Gastroesophageal sphincter (tissue), 4 donors: ENCODE measurements at places on chromosomes 7 and 10.

DNA sequence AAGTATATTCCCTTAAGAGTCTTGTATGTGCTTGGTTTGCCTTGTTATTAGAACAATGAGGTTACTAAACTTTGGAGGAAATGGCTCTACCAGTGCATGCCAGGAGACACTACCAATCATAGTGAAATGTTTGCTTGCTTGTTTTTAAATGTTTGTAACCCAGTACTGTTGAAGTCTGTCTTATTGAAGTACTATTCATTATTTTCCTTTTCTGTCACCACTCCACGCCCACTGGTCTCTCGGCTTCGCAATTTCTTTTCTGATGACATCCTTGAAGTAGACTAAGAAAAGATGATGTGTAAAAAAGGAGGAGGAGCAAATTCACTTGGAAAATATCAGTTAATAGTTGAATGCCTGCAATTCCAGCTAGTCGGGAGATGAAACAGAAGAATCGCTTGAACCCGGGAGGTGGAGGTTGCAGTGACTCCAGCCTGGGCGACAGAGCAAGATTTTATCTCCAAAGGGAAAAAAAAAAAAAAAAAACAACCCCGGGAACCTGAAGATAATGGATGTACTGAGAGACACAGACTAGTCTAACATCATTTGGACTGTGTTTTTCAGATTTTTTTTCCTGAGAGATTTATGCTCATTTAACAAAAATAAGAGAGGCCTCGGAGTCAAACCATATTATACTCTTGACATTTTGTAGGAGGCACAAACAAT lies 959.4 kb downstream of the PCDH15 start:
- no peak for ATAC-seq

DNA sequence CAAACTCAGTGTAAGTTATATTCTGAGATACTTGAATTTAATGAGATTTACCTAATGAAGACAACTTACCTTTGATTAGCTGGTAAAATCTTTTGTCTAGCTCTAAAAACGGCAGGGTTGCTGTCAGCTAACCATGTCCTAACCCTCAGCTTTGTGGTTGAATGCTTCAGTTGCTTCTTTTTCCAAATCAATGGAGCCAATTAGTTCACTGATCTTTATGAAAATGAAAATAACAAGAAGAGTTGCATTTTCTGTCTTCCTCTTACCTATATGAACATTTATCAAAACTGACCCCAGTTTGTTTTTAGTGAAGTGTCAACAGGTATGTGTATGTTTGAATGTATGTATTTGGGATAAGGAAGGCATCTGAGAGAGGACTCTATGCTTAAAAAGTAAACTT lies 253.1 kb upstream of the MTPN start:
- no peak for ATAC-seq

DNA sequence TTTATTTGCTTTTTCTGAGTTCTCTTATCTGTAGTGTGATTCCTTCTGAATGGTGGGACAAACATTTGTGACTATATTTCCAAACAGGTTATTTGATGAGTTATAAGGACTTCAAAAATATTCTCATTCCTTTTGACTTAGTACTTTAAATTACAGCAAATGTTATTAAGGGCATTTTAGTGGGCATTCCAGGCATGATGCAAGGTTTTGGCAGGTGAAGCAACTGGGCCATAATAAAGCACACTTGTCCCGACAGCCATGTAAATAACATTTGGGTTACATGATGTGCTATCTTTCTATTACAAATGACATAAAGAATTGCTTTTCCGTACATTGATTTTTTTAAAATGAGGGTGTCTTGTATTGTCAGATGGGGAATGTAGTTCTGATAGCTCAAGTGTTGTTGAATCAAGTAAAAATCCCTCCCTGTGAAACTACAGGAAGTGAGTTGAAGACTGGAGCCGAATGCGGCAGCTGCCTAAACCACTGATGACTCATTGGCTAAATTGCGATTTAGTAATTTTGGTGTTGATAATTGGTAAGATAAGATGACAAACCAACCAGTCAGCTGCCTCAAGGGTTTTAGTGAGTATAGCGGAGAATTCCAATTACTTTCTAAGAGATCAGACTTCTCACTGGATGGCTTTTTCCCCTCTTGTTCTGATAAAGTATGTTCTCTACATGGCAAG lies 231.3 kb upstream of the NPY start:
- ATAC-seq = no peak

GRCh38 chr10:124084708-124085107 lies 8.7 kb downstream of the CHST15 start:
- no peak for ATAC-seq

- ATAC-seq = no peak
Observed at GRCh38 chr10:73889014-73889413, 14.7 kb upstream of the CAMK2G start.

DNA sequence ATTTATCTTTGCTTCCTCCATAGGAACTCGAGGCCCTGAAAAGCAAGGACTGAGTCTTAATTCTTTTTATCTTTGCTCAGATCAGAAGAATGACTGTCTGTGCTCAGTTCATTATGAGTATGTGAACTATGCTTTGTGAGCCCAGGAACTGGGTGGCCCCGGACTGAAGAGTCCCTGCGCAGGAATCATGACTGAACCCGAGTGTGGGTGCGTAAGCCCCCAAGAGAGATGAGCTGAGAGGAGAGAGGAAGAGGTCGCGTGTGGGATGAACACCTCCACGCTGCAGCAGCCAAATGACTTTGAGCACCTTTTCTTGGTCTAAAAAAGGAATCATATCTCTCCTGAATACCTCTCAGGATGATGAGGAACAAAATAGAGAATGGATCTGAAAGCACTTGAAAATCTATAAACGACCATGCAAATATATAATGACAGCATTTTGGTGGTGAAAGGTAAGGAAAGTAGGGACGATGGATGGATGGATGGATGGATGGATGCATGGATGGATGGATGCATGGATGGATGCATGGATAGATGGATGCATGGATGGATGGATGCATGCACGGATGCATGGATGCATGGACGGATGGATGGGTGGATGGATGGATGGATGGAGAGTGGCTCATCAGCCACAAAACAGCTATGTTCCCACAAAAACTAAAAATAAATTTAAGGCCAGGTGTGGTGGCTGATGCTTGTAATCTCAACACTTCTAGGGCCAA lies 19.8 kb downstream of the FAM171A1 start:
- ATAC-seq = no peak

GRCh38 chr10:101570428-101571270 lies 17.4 kb downstream of the POLL start:
- peak; percentile 8 for ATAC-seq

DNA sequence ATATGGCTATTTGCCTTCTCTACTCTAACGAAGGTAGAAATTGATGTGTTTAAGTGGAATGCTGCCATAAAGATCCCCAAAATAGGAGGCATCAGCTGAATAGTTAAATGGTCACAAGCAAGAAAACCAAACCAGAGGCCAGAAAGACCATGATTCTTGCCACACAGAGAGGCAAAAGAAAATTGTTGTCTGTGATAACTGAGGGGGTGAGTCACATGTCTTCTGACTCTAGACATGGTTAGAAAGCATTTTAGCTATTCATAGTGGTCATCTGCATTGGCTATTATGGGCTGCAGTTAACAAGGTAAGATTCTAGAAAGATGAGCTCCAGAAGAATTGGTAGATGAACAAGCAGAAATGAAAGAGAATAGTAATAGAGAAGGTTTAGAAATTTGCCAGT lies 361.4 kb upstream of the NPSR1 start:
- no peak for ATAC-seq

- ATAC-seq = no peak
Observed at GRCh38 chr10:75553550-75553949, 122.1 kb downstream of the LRMDA start.

GRCh38 chr10:114753126-114753525 lies 68.5 kb upstream of the FHIP2A start:
- ATAC-seq = no peak

GRCh38 chr10:71462062-71462935 lies 65.6 kb downstream of the CDH23 start:
- no peak for ATAC-seq

DNA sequence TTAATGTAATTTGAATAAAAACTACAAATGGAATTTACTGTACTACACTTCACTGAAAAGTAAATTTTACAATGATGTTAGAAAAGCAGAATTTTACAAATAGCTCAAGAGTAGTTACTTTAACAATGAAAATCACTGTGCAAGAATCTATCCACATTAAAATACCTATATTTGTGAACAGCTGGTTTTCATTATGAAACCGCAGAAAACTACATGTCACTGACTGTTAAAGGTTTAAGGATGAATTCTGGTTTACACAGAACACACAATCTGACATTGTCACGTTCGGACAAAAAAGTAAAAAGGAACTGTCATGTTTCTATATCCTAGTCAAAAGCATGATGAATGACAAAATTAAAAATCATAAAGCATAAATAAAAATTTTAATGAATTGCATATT lies 415.3 kb upstream of the PRKCQ start:
- ATAC-seq = no peak

DNA sequence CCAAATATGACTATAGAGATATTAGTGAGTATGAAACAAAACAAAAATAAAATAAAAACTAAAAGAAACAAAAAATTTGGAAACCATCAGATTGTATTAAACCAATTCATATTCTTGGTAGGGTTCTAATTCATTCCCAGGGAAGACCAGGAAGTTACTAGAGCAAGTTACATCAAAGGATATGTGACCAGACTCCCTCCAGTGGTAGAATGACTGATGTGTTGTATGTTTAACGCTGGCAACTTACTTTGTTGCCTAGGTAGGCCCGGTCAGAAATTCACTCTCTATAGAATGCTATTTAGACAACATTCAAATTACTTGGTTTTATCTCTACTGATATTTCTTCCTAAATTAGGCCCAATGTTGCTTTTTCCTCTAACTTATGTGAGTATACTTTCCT lies 5.2 kb downstream of the PHYHIPL start:
- ATAC-seq = no peak

- ATAC-seq = no peak
Observed at GRCh38 chr7:149161241-149161848, 14.1 kb downstream of the ZNF398 start.
